CD4-positive, CD25-positive, alpha-beta regulatory T cell (primary cell): ENCODE measurements at places on chromosomes 4 and X. TPM values are rescaled to one million over a fixed set of nuclear protein-coding genes. Genes with fewer than 3 reads are reported as not detected.

DNA sequence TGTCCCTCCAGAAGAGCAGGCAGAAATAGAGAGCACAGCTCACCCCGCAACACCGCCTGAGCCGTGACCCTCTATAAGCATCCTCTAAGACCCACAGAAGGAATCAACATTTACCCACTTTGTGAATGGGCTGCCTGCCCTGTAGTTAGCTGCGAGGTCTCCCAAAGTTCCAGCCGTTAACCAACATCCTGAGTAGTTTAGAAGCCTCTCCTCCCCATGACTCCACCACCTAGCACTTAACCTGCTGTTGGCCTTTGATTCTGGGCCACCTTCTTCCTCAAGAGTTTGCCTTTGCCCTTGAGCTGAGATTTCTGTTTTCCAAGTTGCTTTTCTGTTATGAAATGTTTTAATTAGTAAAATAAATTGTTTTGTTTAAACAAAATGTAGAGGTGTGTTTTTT, 75.8 kb downstream of the NUDT10 start:
- no peak overlapping the region for H3K4me3 ChIP-seq
- H3K36me3 ChIP-seq = no peaks in the 10 kb centered on the region
- H3K27me3 ChIP-seq = no peaks in the 10 kb centered on the region

- H3K27ac ChIP-seq = no peak overlapping the region
- no peak overlapping the region for H3K4me3 ChIP-seq
- H3K4me1 ChIP-seq = no peaks in the 10 kb centered on the region
- no peaks in the 10 kb centered on the region for H3K36me3 ChIP-seq
Observed at GRCh38 chr4:96228463-96228862, 388.6 kb downstream of the PDHA2 start.

- no peak for DNase-seq
- H3K36me3 ChIP-seq = no peaks in the 10 kb centered on the region
- peaks cover 2% of the 10 kb centered on the region for H3K27me3 ChIP-seq
- H3K27ac ChIP-seq = no peak overlapping the region
- H3K4me1 ChIP-seq = no peaks in the 10 kb centered on the region
Observed at GRCh38 chr4:147157860-147158701, 212.4 kb upstream of the TTC29 start.

- H3K4me1 ChIP-seq = no peaks in the 10 kb centered on the region
- H3K4me3 ChIP-seq = no peak overlapping the region
- H3K36me3 ChIP-seq = no peaks in the 10 kb centered on the region
- no peak for DNase-seq
- no peaks in the 10 kb centered on the region for H3K27me3 ChIP-seq
- H3K27ac ChIP-seq = no peak overlapping the region
Observed at GRCh38 chr4:54165438-54165837, 63.7 kb upstream of the PDGFRA start.

DNA sequence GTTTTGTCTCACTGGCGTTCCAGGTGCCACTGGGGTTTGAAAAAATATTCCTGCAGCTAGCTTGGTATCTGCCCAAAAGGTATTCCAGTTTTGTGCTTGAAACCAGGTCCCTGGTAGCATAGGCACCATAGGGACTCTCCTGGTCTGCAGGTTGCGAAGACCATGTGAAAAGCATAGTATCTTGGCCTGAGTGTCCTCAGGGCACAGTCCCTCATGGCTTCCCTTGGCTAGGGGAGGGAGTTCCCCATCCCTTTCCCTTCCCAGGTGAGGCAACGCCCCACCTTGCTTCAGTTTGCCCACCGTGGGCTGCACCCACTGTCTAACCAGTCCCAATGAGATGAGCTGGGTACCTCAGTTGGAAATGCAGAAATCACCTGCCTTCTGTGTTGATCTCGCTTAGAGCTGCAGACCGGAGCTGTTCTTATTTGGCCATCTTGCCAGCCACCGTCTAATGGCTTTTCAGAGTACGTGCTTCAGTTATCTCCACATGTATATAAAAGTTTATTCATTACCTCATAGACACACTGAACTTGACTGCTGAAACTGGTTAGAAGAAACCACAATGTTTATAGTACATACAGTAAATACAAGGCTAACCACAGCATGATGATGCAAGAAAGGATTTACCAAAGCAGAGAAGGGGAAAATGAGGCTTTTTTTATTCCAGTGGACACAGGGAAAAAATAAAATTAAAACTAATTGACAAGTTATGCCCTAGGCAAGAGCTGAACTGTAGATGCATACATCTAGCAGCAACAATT, 10.6 kb downstream of the PBDC1 start:
- H3K36me3 ChIP-seq = peaks cover 11% of the 10 kb centered on the region
- no peaks in the 10 kb centered on the region for H3K4me1 ChIP-seq
- H3K4me3 ChIP-seq = no peak overlapping the region
- H3K27me3 ChIP-seq = no peaks in the 10 kb centered on the region
- no peak for DNase-seq

TLR3 gene
- 0.47 TPM for total RNA-seq

MAGEA11 gene
- total RNA-seq = not detected
